ENCODE measurements at places on chromosomes 13 and 19.
A peak's percentile ranks its signal among the peaks of the same experiment; 100 is the strongest.

- DNase-seq: no peak
Measured at GRCh38 chr19:28063702-28064101, 1149.2 kb downstream of the UQCRFS1 start.

DNA sequence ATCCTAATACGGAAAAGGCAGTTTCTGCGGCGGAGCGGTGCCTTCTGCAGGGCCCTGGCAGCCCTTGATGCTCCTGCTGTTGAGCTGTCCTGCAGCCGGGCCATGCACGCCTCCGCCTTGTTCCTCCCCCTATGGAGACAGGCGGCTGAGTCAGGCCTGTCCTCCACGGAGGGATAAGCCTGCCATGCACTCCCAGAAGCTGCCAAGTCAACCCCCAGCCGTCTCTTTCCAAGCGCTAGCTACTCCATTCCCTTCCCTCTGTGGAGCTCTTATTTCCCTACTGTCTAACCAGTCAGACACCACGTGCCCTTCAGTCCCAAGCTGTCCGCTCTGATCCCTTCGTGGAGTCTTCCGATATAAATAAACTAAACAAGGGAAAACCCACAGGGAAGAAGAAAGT is 197.0 kb downstream of the COL4A1 start:
- DNase-seq: no peak

DNA sequence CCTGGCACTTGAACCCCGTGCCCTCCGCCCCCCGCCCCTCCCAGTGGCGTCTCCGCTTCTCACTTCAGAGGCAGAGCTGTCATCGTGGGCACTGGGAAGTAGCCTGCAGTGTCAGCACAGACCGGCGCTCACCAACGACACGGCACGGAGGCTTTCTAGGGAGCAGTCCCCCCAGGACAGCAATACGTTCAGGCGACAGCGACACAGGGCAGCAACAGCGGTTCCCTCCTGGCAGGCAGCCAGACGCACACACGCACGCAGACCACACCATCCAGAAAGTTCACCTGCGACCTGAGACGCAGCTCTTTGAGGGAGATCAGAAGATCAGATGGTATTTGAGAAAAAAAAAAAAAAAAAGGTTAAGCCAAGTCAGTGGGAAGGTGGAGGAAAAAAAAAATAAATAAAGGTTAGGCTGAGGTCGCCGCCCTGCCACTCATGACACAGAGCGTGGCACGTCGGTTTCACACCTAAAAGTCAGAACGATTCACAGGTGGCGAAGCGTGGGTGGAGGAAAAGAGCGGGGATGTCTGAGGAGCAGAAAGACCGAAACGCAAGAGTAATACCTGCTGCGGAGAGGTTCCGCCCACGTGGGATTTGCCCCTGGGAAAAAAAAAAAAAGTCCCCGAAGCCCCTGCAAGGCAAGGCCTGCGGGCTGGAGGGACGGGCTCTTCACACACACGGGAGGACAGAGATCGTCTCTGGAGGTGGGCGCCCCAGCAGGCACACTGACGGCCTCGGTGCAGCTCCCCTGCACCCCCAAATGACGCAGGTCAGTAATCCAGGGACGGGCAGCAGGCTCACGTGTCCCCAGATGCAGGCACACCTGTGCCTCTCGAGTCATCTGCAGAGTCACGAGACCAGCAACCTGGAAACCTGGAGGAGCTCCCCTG is 94.5 kb downstream of the GNG7 start:
- DNase-seq: peak; percentile 68

DNA sequence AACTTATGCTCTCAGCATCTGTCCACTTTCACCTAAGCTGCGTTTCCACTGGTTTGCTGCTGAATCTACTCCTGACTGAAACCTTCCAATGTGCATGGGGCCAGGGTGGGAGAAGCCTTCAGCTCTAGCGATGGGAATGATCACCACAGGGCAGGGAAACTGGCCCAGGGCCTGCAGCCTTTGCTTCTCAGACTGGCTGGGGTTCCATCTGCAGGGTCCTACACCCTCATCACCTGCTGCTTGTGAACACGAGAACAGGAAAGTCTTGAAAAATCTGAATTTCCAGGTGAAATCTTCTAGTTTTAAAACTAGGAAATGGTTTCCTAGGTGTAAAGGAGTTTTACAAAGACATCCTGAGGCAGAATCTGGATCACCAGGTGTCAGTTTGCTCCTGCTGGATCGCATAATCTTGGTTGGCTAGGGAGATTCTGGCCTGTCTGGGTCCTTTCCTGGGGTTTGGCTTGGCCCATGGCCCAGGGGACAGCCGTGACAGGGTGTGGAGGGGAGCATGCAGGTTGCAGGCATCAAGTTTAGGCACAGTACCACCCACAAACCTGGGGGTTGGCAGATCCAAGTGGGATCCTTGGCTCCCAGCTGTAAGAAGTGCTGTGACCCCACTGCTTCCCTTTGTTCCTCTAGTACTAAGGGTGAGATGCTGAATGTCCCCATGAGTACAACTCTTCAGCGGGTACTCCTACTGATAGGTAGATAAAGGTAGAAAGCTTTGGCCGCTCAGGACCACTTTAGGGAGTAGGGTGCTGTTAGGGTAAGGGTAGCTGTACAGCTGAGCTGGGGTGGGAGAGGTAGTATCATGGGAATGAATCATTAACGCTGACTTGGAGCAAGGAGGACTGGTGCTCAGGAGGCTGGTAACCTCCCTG is 1.8 kb upstream of the UBE2M start:
- DNase-seq: no peak

GRCh38 chr19:52689843-52690368 is 44.9 kb downstream of the ZNF611 start:
- peak; percentile 6 for DNase-seq

DNA sequence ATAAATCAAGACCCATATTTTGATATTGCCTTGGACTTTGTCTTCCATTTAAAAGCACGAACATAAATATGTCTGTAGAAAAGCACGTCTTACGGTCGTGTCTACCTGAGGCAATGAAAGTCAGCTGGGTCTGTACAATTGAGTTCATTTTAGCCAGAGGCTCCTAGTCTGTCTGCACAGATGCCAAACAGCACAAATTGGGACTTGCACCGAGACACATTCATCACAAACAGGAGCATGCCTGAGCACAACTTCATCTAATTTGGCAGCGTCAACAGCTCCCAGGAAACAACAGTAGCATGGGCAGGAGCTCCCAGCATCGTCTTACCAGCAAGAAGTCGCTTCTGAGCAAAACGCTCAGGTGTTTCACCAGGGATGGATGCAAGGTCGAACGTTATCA is 687.0 kb downstream of the EFNB2 start:
- DNase-seq: no peak

- no peak for DNase-seq
Measured at GRCh38 chr13:53017433-53017970, 11.1 kb upstream of the OLFM4 start.
